ENCODE measurements at places on chromosomes 4 and X. TPM values are rescaled to one million over a fixed set of nuclear protein-coding genes. Genes with fewer than 3 reads are reported as not detected.

GRCh38 chr4:52019936-52020657 lies at the start of gene LRRC66:
LRRC66 (minus strand) TSS chr4:52020363; CDS start chr4:52017613, 2,750 bp downstream.
- H3K4me3 ChIP-seq, result no peak within 1 kb of the TSS
- DNase-seq, result no peak
- no peaks in the 10 kb centered on the region for H3K27me3 ChIP-seq
- no peaks in the 10 kb centered on the region for H3K4me1 ChIP-seq
- H3K27ac ChIP-seq, result no peak within 1 kb of the TSS
- H3K36me3 ChIP-seq, result peaks cover 15% of the 10 kb centered on the region

GRCh38 chrX:100264200-100264599 lies 145.9 kb downstream of the PCDH19 start:
- H3K4me3 ChIP-seq, result no peak overlapping the region
- H3K27ac ChIP-seq, result no peak overlapping the region

DNA sequence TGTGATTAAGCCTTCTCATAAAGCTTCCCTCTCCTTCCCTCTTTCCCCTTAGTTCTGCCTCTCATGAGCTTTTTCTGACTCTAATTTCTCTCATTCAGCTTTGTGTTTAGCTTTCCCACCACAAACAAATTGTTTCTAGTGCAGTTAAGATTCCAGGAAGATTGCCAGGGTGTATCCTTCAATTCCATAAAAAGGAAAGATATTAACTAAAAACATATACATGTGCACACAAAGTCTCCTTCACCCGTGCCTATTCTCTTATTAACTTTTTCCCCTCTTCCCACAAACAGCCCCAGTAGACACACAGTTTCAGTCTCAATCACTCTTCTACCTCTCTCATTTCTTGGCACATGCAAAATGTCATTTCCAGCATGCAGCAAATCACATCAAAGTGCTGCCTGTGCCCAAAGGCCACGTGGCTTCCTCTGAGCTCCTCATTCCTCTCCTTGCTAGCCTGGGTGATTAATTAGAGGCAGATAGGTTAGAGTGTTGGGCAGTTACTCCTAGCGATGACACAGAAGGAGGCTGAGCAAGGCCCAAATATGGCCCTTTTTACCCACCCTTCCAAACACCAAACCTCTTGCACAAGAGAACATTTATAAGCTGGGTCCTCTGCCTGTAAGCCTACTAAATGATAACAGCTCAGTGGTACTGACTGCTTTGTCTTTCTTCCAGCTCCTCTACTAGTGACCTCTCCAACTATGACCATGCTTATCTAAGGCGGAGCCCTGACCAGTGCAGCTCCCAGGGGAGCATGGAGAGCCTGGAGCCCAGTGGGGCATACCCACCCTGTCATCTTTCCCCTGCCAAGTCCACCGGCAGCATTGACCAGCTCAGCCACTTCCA lies 159.6 kb downstream of the SOWAHB start:
- peaks cover 8% of the 10 kb centered on the region for H3K36me3 ChIP-seq
- peak overlapping the region; percentile 9 for H3K27ac ChIP-seq
- no peaks in the 10 kb centered on the region for H3K27me3 ChIP-seq
- DNase-seq, result peak; percentile 96
- no peak overlapping the region for H3K4me3 ChIP-seq

DNA sequence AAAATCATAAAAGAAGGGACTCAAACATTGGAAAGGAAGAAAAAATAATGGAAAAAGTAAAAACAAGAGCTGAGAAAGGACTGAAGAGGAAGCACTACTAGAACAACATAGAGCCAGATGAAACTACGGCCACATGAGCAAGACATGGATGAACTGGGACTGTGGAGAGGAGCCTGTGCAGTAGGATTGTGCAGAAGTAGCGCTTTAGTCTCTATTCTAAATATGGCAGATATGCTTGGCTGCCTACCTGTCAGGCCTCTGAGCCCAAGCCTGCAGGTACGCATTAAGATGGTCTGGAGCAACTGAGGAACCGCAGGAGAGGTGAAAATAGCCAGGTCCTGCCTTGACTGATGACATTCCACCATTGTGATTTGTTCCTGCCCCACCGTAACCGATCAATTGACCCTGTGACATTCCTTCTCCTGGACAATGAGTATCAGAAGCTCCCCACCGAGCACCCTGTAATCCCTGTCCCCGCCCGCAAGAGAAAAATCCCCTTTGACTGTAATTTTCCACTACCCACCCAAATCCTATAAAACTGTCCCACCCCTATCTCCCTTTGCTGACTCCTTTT lies 154.3 kb downstream of the CAMK2D start:
- no peaks in the 10 kb centered on the region for H3K4me1 ChIP-seq
- H3K27ac ChIP-seq, result no peak overlapping the region
- H3K27me3 ChIP-seq, result no peaks in the 10 kb centered on the region
- no peaks in the 10 kb centered on the region for H3K36me3 ChIP-seq

- peak; percentile 78 for DNase-seq
- H3K27ac ChIP-seq, result peak overlapping the region; percentile 33
- H3K4me3 ChIP-seq, result peak overlapping the region; percentile 59
- peaks cover 16% of the 10 kb centered on the region for H3K4me1 ChIP-seq
These were observed 16.7 kb downstream of the MAD2L1 start for GRCh38 chr4:120049732-120050494.

GRCh38 chr4:45475548-45475947 lies 648.3 kb downstream of the GABRG1 start:
- no peaks in the 10 kb centered on the region for H3K4me1 ChIP-seq
- DNase-seq, result no peak
- no peaks in the 10 kb centered on the region for H3K36me3 ChIP-seq
- no peaks in the 10 kb centered on the region for H3K27me3 ChIP-seq

- H3K27ac ChIP-seq, result peak overlapping the region; percentile 83
- DNase-seq, result no peak
- no peaks in the 10 kb centered on the region for H3K27me3 ChIP-seq
- peaks cover 8% of the 10 kb centered on the region for H3K4me1 ChIP-seq
- H3K36me3 ChIP-seq, result no peaks in the 10 kb centered on the region
These were observed 566 bp downstream of the ATP11C start for GRCh38 chrX:139932073-139932900.

GRCh38 chr4:126458993-126459392 lies 1144.2 kb downstream of the FAT4 start:
- H3K36me3 ChIP-seq, result no peaks in the 10 kb centered on the region
- H3K4me1 ChIP-seq, result no peaks in the 10 kb centered on the region
- H3K4me3 ChIP-seq, result no peak overlapping the region
- no peak for DNase-seq
- H3K27me3 ChIP-seq, result no peaks in the 10 kb centered on the region
- H3K27ac ChIP-seq, result no peak overlapping the region

DNA sequence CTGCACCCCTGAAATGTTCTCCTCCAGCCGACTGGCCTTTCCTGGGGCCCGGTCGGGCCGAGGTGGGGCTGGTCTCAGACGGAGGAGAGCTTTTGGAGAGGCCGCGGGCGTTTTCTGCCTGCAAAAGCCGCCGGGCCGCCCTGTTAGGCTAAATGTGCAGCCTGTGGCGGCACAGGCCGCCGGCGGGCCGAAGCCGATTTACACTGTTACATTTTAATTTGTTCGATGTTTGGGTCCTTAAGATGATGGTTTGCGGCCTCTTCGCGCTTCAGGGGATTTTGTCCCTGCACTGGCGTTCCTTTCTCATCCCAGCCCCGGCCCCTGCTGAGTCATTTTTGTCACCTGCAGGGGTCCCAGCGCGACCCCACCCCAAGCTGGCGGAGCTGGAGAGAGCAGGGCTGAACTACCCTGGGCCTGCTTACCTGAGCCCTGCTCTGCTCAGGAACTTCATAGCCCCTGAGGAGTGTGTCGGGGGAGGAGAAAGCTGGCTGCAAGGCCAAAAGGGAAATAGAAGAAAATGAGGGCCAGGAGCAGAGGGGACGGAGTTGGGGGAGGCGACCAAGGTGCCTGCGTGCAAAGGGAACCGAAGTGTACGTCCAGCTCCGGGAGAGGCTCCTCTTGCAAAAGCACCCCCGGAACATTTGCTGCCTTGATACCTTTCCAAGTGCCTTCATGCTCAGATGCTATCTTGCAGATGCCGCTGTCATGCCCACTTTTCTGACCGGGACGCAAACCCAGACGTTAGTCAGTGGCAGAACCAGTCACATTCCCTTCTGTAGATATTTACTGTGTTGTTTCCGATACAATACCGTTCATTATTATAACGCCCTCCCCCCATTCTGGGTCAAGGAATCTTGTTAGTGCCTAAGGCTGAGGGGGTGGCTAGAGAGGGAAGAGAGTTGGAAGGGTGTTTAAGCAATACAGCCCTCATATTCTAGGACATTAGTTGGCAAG lies 977 bp upstream of the RBBP7 start:
- no peaks in the 10 kb centered on the region for H3K27me3 ChIP-seq
- no peak for DNase-seq
- H3K36me3 ChIP-seq, result no peaks in the 10 kb centered on the region
- peaks cover 8% of the 10 kb centered on the region for H3K4me1 ChIP-seq

- H3K4me1 ChIP-seq, result peaks cover 43% of the 10 kb centered on the region
- H3K27ac ChIP-seq, result peak overlapping the region; percentile 83
- no peaks in the 10 kb centered on the region for H3K36me3 ChIP-seq
- H3K4me3 ChIP-seq, result peak overlapping the region; percentile 14
- H3K27me3 ChIP-seq, result no peaks in the 10 kb centered on the region
These were observed 37.3 kb downstream of the APBB2 start for GRCh38 chr4:41177016-41177415.

GRCh38 chrX:151694661-151695582 lies at the start of gene PRRG3:
PRRG3 (plus strand) TSS chrX:151695458; CDS start chrX:151698815, 3,357 bp downstream.
- H3K36me3 ChIP-seq, result no peaks in the 10 kb centered on the region
- DNase-seq, result no peak
- no peak within 1 kb of the TSS for H3K4me3 ChIP-seq
- H3K4me1 ChIP-seq, result no peaks in the 10 kb centered on the region

GRCh38 chr4:45385306-45385705 lies 659.0 kb upstream of the GNPDA2 start:
- no peaks in the 10 kb centered on the region for H3K27me3 ChIP-seq
- no peak for DNase-seq
- H3K36me3 ChIP-seq, result no peaks in the 10 kb centered on the region
- no peaks in the 10 kb centered on the region for H3K4me1 ChIP-seq

- H3K4me3 ChIP-seq, result no peak overlapping the region
- H3K4me1 ChIP-seq, result no peaks in the 10 kb centered on the region
- peak; percentile 60 for DNase-seq
- H3K27ac ChIP-seq, result no peak overlapping the region
- no peaks in the 10 kb centered on the region for H3K27me3 ChIP-seq
These were observed 33.6 kb downstream of the CLCN4 start for GRCh38 chrX:10190367-10190766.

The ADH1C gene
- not detected for total RNA-seq

The TRIM60 gene
- not detected for total RNA-seq

The BANK1 gene
- 2.0 TPM for total RNA-seq

The VCX3A gene
- not detected for total RNA-seq

The PNMA5 gene
- total RNA-seq, result not detected

The PAGE2 gene
- not detected for total RNA-seq

The CCDC160 gene
- 1.5 TPM for total RNA-seq

The GPR50 gene
- total RNA-seq, result 1.00 TPM

Data from astrocyte (in vitro differentiated cells and primary cell).